Endothelial cell (in vitro differentiated cells): ENCODE measurements at places on chromosomes 12 and 14.

GRCh38 chr14:71322655-71323250, 415.5 kb downstream of the PCNX1 start:
- no peak for DNase-seq

GRCh38 chr14:44135972-44136371, 371.1 kb downstream of the FSCB start:
- DNase-seq: no peak

GRCh38 chr14:72686101-72686500, 207.8 kb downstream of the DPF3 start:
- no peak for DNase-seq

DNA sequence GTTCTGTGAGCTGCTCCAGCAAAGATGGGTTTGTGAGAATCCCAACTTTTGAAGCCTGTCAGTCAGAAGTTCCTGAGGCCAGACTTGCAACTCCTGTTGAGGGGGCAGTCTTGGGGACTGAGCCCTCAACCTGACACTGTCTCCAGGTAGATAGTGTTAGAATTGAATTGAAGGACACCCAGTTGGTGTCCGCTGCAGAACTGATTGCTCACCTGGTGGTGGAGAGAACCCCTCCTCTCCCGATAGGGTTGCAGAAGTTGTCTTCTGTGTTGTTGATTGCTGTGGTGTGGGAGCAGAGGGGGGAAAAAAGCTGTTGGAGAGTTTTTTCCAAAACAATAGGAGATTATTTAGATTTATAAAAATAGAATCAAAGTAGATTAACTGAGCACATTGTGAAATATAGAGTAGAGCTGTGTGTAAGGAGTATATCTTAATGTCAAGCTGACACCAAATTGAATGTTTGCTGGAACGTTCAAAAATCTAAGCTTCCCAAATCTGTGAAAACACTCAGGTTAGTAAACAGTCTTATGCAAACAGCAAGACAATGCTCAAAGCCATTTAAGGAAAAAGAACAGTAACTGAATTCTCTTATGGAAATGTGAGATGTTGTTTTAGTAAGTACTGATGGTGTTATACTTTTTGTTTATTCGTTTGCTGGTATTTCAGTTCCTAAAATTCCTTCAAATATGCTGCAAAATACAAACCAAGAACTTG, 18.6 kb downstream of the HIF1A start:
- no peak for DNase-seq

DNA sequence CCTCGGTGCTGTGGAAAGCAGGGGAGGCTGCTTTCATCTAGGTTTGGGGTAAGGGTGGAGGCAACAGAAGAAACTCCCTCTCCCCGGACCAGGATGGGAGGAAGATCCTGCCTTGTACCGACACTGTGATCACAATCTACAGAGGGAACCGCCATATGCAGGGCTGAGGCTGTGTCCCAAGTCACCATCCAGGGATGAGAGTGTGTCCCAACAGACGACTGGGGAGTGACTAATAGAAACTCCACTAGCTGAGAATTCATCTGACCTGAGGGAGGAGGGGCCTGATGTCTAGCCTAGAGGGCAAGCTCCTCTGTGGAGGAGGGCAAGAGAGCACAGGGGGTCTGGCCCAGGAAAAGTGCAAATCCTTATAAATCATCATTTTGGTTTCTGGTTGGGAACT, 172.4 kb downstream of the CALM1 start:
- no peak for DNase-seq

- no peak for DNase-seq
These were observed 33.3 kb downstream of the DIO3 start for GRCh38 chr14:101594511-101595148.
